Kidney tubule cell (primary cell): ENCODE measurements at places on chromosomes 5 and 9.

DNA sequence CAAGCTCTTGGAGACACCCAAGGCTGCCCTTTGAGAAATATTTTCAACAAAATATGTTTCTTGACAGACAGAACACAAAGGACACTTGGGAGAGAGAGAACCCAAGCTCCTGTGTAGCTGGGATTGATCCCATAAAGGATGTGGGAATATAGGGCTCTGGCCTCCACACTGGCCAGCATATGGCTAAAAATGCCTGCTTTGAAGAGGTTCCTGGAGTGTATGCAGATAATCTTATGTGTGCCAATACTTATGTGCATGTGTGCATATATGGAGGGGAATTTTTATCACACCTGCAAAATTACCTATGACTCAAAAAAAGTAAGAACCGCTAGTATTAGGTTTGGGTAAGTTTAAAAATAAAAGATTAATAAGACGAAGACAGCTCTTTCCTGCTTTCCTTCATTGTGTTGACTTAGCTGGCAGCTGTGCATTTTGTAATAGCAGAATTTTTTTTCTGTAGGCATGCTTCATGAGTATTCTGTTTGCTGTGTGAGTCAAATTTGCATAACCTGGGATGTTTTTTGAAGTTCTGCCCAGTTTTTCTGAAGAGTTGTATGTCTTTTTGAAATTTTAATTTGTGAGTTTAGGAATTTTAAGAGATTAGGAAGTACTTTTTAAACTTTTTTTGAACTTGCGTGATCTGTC lies 42.6 kb downstream of the HACD4 start:
- DNase-seq: no peak

- peak; percentile 70 for DNase-seq
These were observed 1.8 kb upstream of the WDR31 start for GRCh38 chr9:113341712-113342410.

GRCh38 chr5:6581090-6581489 lies 51.8 kb downstream of the NSUN2 start:
- no peak for DNase-seq

GRCh38 chr5:145540375-145540774 lies 294.8 kb downstream of the PRELID2 start:
- DNase-seq: peak; percentile 54

DNA sequence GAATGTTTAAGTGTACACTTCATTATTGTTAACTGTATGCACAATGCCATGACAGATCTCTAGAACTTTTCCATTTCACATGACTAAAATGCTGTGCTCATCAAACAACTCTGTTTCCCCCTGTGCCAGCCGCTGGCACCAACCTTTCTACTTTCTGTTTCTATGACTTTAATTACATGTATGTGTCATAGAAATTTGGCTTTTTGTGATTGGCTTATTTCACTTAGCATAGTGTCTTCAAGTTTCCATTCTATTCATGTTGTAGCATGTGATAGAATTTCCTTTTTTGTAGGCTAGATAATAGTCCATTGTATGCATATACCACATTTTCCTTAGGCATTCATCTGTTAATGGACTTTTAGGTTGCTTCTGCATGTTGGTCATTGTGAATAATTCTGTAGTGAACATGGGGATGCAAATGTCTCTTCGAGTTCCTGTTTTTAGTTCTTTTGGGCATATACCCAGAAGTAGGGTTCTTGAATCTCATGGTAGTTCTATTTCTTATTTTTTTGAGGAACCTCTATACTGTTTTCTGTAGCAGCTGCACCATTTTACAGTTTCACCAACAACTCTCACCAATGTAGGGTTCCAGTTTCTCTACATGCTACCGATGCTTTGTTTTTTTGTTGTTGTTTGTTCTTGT lies 184.4 kb upstream of the DMRT1 start:
- DNase-seq: no peak

GRCh38 chr9:26437056-26437711 lies 455.4 kb downstream of the CAAP1 start:
- DNase-seq: no peak

- DNase-seq: peak; percentile 22
These were observed 33.9 kb downstream of the TRIP13 start for GRCh38 chr5:926417-927171.

- no peak for DNase-seq
These were observed 52.8 kb upstream of the RORB start for GRCh38 chr9:74444369-74444768.

GRCh38 chr9:88379352-88379751 lies 8.9 kb upstream of the SPIN1 start:
- no peak for DNase-seq

DNA sequence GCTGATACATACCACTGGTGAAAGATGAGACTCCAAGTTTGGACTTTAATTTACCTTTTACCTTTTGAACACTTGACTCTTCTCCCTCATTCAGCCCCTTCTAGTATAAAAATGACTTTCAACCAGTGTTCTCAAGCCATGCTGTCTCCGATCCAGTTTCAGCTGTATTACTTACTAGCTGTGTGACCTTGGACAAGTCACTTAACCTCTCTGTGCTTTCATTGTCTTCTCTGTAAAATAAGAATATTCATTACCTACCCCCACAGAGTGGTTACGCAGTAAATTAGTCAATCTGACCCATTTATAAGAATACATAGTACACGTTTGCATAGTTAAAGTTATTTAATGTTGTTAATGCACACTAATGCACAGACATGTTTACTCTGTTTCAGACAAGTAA lies 12.6 kb upstream of the CEMIP2 start:
- DNase-seq: no peak

GRCh38 chr9:77793849-77794248 lies 145.7 kb upstream of the GNA14 start:
- DNase-seq: no peak

DNA sequence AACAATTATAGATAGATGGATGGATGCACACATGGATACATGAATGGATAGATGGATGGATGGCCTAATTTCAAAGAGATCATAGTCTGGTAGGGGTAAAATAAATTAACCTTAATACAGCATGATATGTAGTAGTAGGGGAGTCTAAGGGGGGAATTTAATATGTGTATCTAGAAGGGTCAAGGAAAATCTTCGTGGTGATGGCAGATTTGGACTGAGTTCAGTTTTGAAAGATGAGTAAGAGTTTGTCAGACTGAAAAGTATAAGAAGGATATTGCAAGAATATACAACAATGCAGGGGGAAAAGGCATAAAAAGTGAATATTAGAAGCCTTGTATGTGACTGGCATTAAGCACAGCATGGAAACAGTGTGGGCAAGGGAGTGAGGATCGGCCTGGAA lies 98.7 kb downstream of the ZNF462 start:
- DNase-seq: no peak

DNA sequence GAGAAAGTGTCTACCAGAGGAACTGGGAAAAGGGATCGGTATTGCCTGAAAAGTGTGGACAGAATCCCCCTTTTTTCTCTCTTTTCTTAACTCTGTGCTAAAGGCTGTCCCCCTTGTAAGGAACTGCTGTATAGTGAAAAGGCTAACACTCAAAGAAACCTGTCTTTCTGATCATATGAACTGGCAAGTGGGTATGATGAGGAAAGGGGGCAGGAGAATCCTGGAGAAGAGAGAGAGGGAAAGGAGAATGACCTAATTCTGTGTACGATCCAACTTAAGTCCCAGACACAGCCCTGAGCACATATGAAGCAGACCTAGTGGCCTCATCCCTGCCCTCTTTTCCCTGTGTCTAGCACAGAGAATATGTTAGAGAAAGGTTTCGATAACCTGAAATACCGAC lies 967 bp downstream of the ANKRD31 start:
- no peak for DNase-seq

- peak; percentile 83 for DNase-seq
These were observed 3.3 kb downstream of the RNF183 start for GRCh38 chr9:113299800-113300292.

- no peak for DNase-seq
These were observed 7.5 kb downstream of the RPS14 start for GRCh38 chr5:150441813-150442698.

DNA sequence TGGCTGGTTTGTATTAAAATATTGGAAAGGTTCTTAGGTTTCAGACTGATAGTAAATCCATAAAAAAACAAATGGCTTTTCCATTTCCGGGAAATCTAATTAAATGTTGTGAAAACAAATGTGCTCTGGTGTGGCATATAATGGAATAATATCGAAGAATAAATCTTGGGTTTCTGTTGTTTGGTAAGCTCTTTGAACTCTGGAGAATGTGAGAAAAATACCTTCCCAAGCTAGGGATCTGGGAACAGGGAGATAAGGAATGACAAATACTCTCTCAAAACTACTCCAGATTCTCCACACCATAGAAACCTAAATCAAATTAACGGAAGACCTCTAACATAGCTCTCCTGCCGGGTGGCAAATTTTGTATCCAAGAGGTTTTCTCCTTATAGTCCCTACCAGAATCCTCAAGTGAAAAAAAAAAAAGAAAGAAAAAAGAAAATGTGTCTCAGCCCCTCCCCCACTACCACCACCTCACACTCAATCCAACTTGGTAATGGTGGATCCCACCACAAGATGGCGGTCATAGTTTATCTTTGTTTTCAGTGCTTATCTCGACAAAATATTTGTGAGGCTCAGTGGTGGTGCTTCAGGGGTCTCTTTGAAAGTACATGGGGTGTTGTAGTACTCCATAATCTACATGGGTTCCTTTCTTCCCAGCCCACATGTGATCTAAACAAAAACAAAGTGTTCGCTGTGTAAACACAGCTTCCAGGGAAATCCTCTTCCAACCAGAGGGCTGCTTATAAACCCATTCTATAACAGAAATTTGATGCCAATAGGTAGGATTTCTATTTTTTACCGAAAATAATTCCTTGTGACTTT lies 54.5 kb upstream of the FST start:
- no peak for DNase-seq

DNA sequence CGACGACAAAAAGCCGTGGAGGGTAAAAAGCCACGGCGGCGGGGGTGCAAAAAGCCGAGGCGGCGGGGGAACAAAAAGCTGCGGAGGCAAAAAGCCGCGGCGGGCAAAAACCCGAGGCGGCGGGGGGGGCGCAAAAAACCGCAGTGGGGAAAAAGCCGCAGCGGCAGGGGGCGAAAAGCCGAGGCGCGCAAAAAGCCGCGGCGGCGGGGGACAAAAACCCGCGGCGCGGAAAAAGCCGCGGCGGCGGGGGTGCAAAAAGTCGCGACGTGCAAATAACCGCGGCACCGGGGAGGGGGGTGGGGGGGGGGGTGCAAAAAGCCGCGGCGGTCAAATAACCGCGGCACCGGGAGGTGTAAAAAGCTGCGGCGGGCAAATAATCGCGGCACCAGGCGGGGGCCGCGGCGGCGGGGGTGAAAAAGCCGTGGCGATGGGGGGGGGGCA lies 511.5 kb downstream of the FOXD4L5 start:
- DNase-seq: peak; percentile 1

GRCh38 chr9:119905724-119906123 lies 536.5 kb upstream of the BRINP1 start:
- DNase-seq: peak; percentile 41
